ENCODE measurements at places on chromosomes 12 and 14.

GRCh38 chr12:48651681-48652080 is 30.4 kb downstream of the KANSL2 start:
- no peak for DNase-seq

- DNase-seq, result no peak
These were observed 189.6 kb upstream of the SOX5 start for GRCh38 chr12:24139035-24139434.

DNA sequence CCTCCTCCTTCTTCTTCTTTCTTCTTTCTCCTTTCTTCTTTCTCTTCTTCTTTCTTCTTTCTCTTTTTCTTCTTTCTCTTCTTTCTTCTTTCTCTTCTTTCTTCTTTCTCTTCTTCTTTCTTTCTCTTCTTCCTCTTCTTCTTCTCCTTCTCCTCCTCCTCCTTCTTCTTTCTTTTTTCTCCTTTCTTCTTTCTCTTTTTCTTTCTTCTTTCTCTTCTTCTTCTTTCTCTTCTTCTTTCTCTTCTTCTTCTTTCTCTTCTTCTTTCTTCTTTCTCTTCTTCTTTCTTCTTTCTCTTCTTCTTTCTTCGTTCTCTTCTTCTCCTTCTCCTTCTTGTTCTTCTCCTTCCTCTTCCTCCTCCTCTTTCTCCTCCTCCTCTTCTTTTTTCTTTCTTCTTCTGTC is 1230.7 kb upstream of the USP15 start:
- no peak for DNase-seq

DNA sequence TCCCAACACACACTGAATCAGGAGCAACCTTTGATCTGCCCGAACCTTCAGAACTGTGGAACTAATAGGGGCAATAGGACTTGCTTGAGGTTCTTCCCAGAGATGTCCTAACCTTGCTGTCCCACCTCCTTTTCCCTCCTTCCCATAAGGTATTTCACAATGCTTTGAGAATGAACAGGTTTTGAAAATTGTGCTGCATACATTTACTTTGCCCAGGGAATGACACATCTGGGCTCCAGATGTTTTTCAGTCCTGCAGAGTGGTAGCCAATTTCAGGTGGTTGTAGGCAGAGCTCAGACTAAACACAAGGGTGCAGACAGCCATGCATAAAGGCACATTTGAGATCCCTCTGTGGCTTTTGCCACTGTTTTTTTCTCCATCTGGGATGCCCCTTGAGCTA is 206.7 kb upstream of the PWP1 start:
- no peak for DNase-seq
